ENCODE measurements at places on chromosomes 5 and 9.

GRCh38 chr5:4228708-4229107 is 633.1 kb downstream of the IRX1 start:
- no peak for DNase-seq

- DNase-seq = no peak
These were observed 334.0 kb downstream of the NFIB start for GRCh38 chr9:13979941-13980318.

DNA sequence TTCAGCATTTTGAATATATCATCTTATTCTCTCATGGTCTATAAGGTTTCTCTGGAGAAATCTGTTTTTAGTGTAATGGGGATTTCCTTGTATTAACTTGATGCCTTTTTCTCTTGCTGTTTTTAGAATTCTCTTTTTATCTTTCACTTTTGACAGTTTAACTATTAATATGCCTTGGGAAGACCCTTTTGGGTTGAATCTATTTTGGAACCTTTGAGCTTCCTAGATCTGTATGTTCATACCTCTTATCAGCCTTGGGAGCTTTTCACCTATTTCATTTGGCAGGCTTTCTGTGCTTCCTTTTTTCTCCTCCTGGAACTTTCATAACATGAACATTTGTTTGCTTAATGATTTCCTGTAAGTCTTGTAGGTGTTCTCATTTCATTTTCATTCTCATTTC is 22.2 kb downstream of the RCL1 start:
- no peak for DNase-seq

DNA sequence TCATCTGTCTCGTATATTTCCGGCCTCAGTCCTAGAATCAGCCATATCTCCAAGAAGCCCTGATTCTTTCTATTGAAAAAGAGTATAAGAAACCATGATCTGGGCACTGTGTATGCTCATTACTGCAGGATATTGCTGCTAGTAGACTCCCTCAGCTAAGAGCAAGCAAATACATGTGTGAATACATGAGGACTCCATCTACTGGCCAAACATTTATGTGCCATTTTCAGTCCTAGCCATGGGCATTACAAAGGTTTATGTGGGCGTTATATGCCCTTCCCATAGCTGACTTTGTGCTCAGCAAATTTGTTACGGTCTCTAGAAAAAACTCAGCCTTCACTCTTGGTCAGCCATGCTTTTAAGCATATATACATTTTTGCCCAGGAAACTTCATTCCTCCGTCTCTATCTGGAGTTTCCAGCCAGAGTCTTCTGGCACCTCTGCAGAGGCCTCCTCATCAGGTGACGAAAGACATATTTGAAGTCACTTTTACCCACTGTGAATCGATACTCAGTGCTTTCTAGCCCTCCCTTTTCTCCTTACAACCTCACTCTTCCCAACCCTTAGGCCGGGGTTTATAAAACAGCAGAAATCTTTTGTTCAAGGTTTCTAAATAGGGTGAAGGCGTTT is 1495.6 kb upstream of the CDH6 start:
- no peak for DNase-seq

DNA sequence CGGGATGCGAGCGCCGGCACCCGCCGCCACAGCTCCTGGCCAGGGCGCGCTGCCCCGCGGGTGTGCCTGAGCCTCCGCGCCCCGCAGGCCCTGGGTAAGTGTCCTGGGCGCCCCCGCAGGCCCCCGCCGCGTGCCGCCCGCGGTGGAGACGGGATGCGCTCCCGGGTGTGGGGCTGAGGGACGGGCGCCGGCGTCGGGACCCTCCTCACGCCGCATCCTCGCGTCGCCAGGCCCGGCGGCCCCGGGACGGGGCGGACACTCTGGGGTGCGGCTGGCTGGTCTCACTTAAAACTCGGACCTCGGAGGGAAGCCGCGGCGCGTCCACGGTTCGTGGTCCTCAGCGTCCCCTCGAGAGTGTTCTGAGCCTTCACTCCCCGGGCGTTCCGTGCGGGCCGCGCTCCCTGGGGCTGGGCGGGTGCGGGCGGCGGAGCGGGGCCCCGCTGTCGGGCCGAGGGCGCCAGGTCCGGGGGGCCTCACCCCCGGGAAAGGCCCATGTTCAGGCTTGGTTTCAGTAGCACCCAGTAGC is 275 bp downstream of the AHRR start:
- DNase-seq = no peak
